CD4-positive, alpha-beta T cell treated with Interleukin-17A for 1 hour (primary cell): ENCODE measurements at places on chromosomes 2 and 18.
A peak's percentile ranks its signal among the peaks of the same experiment; 100 is the strongest.

GRCh38 chr2:216116418-216116817, 7.3 kb downstream of the XRCC5 start:
- DNase-seq = no peak

GRCh38 chr2:36438449-36438977, 82.9 kb downstream of the CRIM1 start:
- no peak for DNase-seq

DNA sequence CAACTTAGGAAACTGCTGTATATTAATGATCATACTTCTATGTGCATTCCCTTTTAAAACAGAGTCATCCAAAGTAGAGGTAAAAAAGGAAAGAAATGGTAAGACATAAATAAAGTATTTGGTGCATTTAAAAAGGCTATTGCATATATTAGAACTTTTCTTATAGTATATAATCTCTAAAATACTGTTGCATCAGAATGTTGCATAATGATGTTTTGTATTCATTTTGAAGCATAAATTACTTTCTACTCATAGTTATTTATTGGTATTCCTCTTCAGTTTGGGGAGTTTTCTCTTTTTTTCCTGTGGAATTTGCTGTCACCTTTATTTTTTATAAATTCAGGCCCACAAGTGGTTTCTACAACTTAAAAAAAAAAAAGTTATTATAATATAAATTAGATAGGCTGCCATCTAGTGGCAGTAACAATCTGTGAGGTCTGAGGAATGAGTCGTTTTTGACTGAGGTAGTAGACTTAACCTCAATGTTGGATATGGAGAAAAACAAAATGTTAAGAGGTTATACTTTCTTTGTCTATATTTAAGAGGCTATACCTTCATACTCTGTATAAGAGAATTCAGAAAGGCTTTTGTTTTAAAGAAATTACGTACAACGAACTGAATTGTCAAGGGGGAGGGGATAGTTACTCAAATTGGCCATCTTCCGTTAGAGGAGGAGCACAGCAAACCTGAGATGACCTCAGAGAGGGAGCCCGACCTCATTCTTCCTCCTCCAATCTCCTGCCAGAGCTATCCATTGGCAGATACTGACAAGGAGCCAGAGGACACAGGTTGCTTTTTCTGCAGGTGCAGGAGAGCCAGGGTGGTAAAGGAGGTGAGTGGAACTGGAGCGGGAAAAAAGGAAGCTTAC, 23.8 kb downstream of the ANKAR start:
- peak; percentile 73 for DNase-seq

GRCh38 chr2:151906633-151906998, 78.4 kb upstream of the ARL5A start:
- DNase-seq = no peak

GRCh38 chr2:42239811-42240210, 70.7 kb downstream of the EML4 start:
- no peak for DNase-seq

- DNase-seq = no peak
These were observed 373.3 kb downstream of the RBM43 start for GRCh38 chr2:150888337-150888736.

GRCh38 chr18:31064130-31064529, 21.6 kb upstream of the DSC3 start:
- DNase-seq = no peak

DNA sequence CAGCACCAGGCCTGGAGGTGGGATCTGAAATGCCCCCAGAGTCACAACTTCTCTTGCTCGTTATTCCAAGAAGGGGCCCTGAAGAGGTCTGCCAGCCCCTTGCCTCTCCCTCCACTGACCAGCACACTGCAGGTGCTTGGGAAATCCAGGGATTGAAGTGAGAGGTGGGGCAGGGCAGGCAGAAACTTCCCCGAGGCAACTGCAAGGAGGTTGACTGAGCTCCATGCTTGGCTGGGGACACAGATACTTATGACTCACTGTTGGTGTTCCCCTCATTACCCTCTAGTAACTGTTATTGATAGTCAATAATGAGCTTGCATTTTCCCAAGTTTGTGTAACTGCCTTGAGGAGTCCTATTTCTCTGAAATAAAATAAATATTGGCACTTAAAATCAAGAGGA, 47.5 kb downstream of the MARCO start:
- DNase-seq = no peak

GRCh38 chr18:335733-336132, 67.9 kb upstream of the THOC1 start:
- no peak for DNase-seq

DNA sequence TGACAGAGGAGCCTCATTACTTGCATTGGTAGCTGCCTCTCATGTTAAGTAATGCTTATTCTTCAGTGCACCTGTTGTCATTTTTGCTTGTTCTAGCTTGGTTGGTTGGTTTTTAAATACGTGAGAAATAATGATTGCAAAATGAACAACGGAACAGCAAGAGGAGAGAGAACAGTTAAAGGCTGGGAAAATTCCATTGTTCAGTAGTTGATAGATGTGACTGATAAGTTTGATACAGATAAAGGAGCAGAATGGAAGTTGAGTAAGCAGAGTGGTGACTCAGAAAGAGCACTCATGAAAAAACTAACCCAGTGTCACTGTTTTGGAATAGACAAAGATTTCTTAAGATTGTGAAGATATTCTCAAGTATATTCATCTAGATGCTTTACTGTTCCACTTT, 50.5 kb downstream of the MTA3 start:
- DNase-seq = no peak

DNA sequence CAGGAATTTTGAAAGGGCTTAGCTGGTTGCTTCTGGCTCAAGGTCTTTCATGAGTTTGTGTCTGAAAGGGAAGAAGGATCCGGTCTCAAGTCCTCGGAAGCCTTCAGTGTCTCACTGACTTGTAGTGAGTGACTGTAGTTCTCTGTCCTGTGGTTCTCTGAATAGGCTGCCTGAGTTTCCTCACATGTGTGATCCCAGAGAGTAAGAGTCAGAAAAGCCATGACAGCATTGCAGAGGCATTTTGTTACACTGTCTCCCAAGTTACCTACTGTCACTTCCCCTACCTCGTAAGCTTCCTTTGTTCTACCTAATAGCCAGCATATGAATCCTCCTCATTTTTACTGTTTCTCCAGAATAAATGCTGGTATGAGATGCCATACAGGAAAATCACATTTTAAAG, 709.1 kb upstream of the CHAC2 start:
- DNase-seq = no peak

GRCh38 chr2:228699400-228699799, 517.9 kb upstream of the SPHKAP start:
- DNase-seq = no peak
